Spinal cord (tissue), 10 donors: ENCODE measurements at places on chromosomes 5 and 9. TPM values are rescaled to one million over a fixed set of nuclear protein-coding genes. Genes with fewer than 3 reads are reported as not detected.

DELE1 gene
- 41.4 TPM for total RNA-seq

P4HA2 gene
- total RNA-seq = 26.0 TPM

SV2C gene
- 16.2 TPM for total RNA-seq

CSF2 gene
- not detected for total RNA-seq

GPX8 gene
- total RNA-seq = 69.8 TPM

PPP3R2 gene
- total RNA-seq = 0.61 TPM

NMUR2 gene
- total RNA-seq = 0.30 TPM

KCNN2 gene
- total RNA-seq = 7.3 TPM

PCDH12 gene
- total RNA-seq = 5.4 TPM

SLC1A3 gene
- 456 TPM for total RNA-seq

RANBP3L gene
- total RNA-seq = 45.7 TPM

GPRIN1 gene
- total RNA-seq = 14.7 TPM

CDC20B gene
- 0.30 TPM for total RNA-seq

PCDHA1 gene
- 4.5 TPM for total RNA-seq

GOLM1 gene
- 134 TPM for total RNA-seq

NUTM2F gene
- not detected for total RNA-seq

GM2A gene
- total RNA-seq = 59.2 TPM

POLE3 gene
- total RNA-seq = 52.3 TPM

MEIKIN gene
- total RNA-seq = 0.17 TPM

NUDCD2 gene
- 16.9 TPM for total RNA-seq

RAI14 gene
- total RNA-seq = 48.8 TPM

MED10 gene
- total RNA-seq = 17.5 TPM

HABP4 gene
- total RNA-seq = 16.8 TPM

MSX2 gene
- 2.6 TPM for total RNA-seq

NAIP gene
- total RNA-seq = 47.5 TPM

KLHL3 gene
- total RNA-seq = 10.6 TPM

SPATA31D4 gene
- not detected for total RNA-seq

EIF4E1B gene
- total RNA-seq = 1.2 TPM

SERINC5 gene
- 64.5 TPM for total RNA-seq

ADAMTS13 gene
- 2.4 TPM for total RNA-seq

RANBP17 gene
- 95.4 TPM for total RNA-seq

PCDHB2 gene
- 5.8 TPM for total RNA-seq

TLX3 gene
- total RNA-seq = 0.50 TPM

SGCD gene
- total RNA-seq = 30.6 TPM

PCDHB15 gene
- 10.4 TPM for total RNA-seq

CTXN3 gene
- 21.4 TPM for total RNA-seq

SERF1A gene
- total RNA-seq = 3.7 TPM

UQCRQ gene
- 104 TPM for total RNA-seq

SOX30 gene
- not detected for total RNA-seq

SMU1 gene
- 45.3 TPM for total RNA-seq

NR2F1 gene
- 126 TPM for total RNA-seq

LEAP2 gene
- total RNA-seq = 1.8 TPM

TMEM174 gene
- total RNA-seq = not detected

LCN9 gene
- total RNA-seq = not detected

GPR151 gene
- 0.06 TPM for total RNA-seq

TMEM215 gene
- total RNA-seq = 5.2 TPM

BSPRY gene
- 0.33 TPM for total RNA-seq

EQTN gene
- 1.9 TPM for total RNA-seq

PTBP3 gene
- total RNA-seq = 42.7 TPM
